ENCODE measurements at places on chromosomes 1 and 21. TPM values are rescaled to one million over a fixed set of nuclear protein-coding genes. Genes with fewer than 3 reads are reported as not detected.

SAMD13 gene
- 2.5 TPM for total RNA-seq

PBXIP1 gene
- 42.1 TPM for total RNA-seq

CYP4X1 gene
- not detected for total RNA-seq

GJA9 gene
- total RNA-seq = not detected

STYXL2 gene
- total RNA-seq = not detected

FMO2 gene
- 3.9 TPM for total RNA-seq

NTMT2 gene
- total RNA-seq = not detected

HUNK gene
- total RNA-seq = 0.34 TPM

NBPF4 gene
- not detected for total RNA-seq

VWA1 gene
- 7.1 TPM for total RNA-seq

ARHGAP30 gene
- total RNA-seq = not detected

COL6A2 gene
- total RNA-seq = 691 TPM
